ENCODE measurements at places on chromosomes 13 and 19.

- DNase-seq, result no peak
Observed at GRCh38 chr19:36207605-36208252, 6.7 kb downstream of the ZNF565 start.

DNA sequence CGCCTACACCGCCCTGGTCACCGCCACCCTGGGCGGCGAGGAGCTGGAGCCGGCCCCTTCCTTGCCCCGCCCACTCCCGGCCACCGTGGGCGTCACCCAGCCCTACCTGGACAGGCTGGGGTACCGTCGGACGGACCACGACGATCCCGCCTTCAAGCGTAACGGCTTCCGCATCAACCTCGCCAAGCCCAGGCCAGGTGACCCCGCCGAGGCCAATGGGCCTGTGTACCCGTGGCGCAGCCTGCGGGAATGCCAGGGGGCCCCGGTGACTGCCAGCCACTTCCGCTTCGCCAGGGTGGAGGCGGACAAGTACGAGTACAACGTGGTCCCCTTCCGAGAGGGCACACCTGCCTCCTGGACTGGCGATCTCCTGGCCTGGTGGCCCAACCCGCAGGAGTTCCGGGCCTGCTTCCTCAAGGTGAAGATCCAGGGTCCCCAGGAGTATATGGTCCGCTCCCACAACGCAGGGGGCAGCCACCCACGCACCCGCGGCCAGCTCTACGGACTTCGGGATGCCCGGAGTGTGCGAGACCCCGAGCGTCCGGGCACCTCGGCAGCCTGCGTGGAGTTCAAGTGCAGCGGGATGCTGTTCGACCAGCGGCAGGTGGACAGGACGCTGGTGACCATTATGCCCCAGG, 7.0 kb downstream of the CILP2 start:
- no peak for DNase-seq

- DNase-seq, result no peak
Observed at GRCh38 chr13:73336773-73337172, 278.0 kb downstream of the KLF5 start.

DNA sequence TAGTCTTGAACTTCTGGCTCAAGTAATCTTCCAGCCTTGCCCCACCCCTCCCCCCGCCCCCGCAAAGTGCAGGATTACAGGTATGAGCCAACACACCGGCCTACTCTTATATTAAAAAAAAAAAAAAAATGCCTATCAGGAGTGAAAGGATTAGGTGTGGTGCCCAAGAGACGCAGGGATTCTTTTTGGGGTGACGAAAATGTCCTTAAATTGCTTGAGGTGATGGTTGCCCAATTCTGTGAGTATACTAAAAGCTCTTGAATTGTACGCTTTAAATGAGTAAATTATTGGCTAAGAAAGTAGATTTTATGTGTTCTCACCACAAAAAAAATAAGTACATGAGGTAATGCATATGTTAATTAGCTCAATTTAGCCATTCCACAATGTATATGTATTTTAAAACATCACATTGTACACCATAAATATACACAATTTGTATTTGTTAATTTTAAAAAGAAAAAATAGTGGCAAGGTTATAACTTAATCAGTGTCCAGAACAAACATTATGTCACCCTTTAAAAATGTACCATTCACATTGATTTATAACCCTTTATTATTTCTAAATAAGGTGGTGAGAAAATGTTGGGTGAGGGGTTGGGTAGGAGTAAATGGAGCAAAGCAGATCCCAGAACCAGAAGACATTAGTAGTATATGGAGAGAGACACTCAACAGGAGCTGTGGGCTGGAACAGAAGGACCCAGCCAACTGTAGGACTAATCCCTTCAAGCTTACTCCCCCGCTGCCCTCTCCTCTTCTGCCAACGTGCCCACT, 3.9 kb downstream of the IGSF23 start:
- peak; percentile 38 for DNase-seq

GRCh38 chr19:45677351-45678230, 9.6 kb downstream of the GIPR start:
- DNase-seq, result peak; percentile 81

DNA sequence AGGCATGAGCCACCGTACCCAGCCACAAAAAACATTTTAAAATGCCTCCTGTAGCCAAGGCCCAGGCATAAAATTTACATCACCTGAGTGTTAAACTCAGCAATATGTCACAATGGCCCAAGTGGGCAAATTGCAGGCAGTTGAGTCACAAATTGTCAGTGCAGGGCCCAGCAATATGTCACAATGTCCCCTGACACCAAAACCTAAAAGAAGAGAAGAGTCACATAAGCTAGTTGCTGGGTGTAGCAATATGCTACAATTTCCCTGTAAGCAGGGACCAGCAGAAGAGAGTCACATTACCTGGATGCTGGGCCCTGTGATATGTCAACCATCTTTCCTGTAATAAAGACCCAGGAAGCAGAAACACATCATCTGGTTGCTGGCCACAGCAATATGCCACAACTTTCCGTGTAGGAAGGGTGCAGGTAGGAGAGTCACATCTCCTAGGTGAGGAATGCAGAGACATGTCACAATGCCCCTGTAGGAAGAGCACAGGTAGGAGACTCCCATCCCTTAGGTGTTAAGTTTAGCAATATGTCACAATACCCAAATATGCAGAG, 136.0 kb upstream of the ZNF91 start:
- DNase-seq, result no peak

DNA sequence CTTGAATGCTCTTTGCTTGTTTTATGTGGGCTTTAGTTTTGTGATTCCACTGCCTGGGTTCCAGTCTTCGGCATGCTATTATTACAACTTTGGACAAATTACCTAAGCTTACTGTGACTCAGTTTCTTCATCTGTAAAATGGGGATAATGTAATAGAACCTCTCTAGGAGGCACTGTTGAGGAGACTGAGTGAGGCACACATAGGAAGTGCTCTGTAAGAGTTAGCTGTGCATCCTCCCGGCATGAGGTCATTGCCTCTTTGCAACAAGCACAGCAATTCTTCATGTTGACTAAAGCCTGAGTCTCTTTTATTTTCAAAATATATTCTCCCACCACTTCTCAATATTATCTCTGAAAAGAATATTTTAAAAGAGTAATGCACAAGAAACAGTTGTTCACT, 227.4 kb downstream of the DLEU7 start:
- DNase-seq, result peak; percentile 68

DNA sequence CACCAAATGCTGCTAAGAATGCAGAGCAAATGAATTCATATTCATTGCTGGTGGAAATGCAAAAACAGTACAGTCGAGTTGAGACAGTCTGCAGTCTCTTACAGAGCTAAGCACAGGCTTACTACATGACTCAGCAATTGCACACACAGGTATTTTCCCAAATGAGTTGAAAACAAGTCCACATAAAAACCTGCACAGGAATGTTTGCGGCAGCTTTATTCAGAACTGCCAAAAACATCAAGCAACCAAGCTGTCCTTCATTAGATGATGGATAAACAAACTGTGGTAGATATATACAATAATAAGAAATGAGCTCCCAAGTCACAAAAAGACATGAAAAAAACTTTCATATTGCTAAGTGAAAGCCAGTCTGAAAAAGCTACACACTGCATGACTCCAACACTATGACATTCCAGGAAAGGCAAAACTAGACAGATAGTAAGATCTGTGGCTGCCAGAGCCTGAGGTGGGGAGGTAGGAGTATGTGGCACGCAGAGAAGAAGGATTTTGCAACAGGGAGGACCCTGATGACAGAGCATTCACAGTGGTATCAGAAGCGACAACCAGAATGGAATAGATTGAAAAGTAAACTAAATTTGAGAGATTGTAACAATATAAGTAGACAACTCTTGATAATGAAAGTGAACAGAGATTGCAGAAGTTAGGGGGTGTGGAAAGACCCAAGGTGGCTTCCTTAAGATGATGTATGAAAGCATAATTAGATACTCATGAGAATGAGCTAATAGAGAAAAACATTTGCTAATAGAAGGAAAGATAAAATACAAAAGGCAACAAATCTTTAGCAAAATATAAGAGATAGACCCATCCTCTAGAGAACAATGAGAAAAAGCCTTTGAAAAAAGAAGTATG, 52.7 kb downstream of the TSC22D1 start:
- DNase-seq, result peak; percentile 57

DNA sequence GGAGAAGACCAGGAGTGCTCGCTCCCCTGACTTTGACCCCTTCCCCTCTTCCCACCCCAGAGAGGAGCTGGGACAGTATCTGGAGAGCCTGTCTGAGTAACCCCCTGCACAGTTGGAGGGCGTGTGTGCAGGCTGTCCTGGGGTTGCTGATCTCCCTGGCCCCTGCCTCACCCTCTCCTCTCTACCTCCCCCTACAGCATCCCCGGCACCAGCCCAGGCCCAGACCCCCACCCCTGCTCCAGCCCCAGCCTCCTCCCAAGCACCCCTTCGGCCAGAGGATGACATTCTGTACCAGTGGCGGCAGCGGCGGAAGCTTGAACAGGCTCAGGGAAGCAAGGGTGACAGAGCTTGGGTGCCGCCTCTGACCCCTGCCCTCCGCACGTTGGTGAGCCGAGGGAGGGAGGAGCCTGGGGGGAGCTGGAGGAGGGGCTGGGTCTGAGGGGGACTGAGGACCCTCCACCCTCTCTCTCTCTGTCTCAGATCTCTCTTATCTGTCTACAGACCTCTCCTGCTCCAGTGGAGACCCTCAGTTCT, 8.7 kb downstream of the PROSER3 start:
- DNase-seq, result no peak

DNA sequence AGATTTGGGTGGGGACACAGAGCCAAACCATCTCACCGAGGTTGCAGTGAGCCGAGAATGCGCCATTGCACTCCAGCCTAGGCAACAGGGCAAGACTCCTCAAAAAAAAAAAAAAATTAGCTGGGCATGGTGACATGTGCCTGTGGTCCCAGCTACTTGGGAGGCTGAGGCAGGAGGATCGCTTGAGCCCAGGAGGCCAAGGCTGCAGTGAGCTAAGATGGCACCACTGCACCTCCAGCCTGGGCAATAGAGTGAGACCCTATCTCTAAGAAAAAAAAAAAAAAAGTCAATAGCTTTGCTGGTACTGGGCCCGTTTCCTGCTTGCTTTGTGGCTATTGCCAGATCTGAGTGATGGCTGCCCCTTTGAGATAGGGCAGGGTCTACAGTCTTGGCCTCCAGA, 13.1 kb downstream of the ACP7 start:
- DNase-seq, result no peak

DNA sequence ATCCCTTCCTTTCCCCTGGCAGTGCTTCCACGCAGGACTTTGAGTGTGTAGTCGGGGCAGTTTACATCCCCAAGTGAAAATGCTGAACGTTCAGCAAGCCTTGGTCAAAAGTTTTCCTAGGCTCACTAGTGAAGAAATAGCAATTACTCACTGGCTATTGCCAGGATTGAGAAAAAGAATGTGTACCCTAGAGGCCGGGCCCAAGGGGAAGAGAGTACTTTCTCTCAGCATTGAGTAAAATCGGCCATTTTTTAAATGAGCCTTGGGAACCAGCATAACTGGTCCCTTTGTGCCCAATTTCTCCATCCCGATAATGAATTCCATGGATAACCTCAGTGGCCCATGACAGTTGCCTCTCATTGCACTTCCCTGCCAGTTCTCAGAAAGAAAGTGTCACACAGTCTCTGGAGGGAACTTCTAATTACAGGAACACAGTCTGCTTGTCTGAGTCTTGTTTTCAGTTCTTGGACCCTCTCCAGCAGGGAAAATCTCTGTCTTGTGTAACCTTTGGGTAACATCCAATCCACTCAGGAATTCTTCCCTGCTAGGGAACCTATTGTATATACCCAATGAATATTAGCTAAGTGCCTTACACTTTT, 7.3 kb upstream of the OR7D2 start:
- no peak for DNase-seq

DNA sequence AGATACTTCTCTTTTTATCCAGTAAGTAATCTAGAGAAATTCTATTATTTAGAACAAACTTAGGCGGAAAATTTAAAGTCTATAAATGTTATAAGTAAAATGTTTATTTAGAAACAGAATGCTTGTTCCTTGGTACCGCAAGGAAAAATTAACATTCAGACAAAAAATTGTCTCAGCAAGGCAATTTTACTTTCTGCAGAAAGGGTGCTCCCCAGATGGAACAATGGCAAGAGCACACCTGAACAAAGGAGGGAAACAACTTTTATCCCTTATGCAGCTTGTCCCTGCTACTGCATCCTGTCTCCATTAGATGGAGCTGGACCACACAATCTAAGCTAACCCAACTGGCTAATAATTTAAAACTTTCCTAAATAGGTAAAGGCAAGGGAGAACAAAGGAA, 6.5 kb upstream of the ZNF708 start:
- DNase-seq, result no peak

DNA sequence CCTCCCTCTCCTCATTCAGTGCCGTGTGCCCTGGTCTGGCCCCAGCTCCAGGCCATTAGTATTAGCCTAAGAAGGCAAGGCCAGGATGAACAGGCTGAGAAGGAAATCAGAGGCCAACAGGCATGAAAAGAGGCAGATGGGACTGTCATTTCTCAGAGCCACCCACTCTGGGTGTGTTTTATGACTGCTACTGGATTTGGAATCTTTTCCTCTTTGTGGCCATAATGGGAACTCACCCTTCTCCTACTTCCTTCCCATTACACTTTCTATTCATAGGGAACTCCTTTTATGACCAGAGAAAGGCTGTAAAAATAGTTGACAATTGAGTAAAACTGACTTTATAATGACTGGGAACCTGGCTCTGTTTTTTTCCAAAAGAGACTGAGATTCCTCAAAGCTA, 17.7 kb downstream of the CEACAM8 start:
- no peak for DNase-seq

DNA sequence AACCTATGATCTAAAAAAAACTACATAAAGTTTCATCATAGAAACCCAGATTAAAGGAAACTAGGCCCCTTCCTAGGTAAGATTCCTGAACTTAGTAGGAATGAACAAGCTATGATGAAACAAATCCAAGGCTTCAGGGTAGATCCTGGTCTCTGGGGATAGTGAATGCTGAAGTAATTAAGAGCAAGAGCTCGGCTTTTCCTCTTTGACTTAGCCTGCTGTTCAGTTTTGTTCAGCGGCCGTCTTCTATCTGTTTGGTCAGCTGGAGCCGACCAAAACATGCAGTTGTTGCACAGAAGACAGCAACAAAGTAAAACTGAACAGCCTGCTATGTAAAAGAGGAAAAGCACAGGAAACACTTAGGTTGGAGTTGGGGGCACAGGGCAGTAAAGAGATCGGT, 44.1 kb upstream of the RFXAP start:
- no peak for DNase-seq

DNA sequence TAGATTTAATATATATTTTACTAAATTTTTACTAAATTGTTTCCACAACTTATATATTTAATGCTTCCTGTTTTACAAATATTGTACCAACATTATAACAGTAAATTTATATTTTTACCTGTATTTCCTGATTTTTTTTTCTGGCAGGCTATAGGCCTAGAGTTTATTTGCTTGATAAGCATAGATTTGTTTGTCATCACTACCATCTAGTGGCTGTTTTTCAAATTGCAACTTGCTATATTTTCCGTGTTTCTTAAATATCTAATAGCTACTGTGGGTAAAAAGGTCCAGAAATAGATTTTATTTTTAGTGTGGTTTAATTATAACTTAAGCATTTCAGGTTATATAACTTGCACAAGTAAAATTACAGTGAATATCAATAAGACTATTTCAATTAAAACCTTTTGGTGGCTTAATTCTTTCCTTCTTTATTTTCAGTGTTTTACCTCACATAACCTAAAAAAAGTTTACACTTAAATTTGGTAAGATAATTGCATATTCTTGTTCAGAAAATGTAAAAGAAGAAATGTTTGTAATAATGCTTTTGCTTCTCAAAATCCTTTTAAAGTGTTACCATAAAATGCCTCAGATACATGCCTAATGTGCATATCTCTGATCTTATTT, 60.6 kb downstream of the NDFIP2 start:
- DNase-seq, result peak; percentile 70

Data from lung microvascular endothelial cell (primary cell).